ENCODE measurements at places on chromosomes 6 and 20. TPM values are rescaled to one million over a fixed set of nuclear protein-coding genes. Genes with fewer than 3 reads are reported as not detected.

PHACTR1 gene
- total RNA-seq, result 7.6 TPM

EPB41L2 gene
- 139 TPM for total RNA-seq

RFX6 gene
- 0.94 TPM for total RNA-seq

CYP39A1 gene
- 13.5 TPM for total RNA-seq

PCIF1 gene
- 48.7 TPM for total RNA-seq

Data from testis (tissue), 5 donors.